A673 (cell line): ENCODE measurements at places on chromosomes 1 and 21. TPM values are rescaled to one million over a fixed set of nuclear protein-coding genes. Genes with fewer than 3 reads are reported as not detected.
A peak's percentile ranks its signal among the peaks of the same experiment; 100 is the strongest.

DNA sequence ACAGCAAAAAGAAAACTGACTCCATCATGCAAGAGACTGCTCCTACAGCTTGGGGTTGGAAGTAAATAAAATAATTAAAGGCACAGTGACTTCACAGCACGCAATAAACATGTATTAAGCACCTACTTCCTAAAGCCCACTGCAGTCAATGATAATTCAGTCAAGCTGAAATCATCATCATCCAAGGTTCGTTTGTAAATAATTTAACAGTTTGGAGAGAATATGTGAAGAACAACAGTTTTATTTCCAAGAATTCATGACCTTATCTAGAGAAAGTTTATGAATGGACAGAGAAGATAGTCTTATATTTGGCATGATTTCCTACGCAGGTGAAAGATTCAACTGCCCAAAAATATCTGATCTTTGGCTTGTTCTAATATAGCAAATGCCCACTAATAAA lies 86.8 kb downstream of the SMYD3 start:
- no peak for DNase-seq

DNA sequence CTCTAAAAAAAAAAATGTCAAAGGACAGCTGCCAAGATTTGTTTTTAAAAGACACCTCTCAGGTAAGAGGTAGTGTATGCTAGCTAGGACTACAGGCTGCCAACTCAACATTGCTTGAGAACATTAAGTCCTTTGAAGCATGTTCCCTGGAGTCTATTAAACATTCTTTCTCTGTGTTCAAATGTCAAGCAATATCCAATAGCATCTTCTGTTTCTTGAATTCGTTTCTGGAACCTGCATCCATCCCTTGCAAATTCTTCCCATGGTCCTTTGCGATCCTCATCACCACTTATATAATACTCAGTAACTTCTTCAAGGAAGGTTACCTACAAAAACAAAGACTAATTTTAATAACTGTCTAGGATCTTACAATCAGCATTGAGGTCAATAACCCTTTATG lies 5.6 kb downstream of the PPP1R15B start:
- DNase-seq, result peak; percentile 26

DNA sequence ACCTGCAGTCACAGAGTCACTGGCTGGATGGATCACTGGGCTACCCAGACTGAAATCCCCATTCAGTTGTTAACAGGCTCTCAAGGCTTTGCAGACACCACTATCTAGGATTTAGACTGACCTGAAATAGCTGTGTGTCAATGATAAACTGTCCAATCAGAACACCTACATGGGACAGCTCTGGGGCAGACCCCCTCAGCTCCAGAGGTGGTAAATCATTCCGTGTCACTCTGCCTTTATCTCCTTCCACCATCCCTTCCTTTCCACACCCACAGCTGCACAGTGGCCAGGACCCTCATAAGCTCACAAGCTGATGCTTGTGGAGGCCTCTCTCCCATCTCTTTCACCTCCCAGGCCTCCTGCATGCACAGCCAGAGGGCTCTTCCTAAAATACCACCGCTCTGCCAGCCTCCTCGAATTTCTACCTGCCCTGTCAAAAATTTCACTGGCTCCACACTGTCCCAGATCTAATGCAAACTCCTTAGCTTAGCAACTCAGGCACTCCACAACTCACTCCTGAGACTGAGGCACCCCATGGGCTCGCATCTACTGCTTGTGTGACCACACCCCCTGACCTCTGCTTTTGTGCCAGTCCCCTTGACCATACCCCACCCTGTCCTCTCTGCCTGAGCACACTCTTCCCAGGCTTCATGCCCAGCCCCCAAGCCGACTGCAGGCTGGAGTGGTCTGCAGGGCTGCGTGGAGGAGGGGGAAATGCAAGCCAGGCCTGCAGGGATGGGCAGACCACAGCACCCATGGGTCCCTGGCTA lies 5.8 kb downstream of the CAPZB start:
- no peak for DNase-seq

DNA sequence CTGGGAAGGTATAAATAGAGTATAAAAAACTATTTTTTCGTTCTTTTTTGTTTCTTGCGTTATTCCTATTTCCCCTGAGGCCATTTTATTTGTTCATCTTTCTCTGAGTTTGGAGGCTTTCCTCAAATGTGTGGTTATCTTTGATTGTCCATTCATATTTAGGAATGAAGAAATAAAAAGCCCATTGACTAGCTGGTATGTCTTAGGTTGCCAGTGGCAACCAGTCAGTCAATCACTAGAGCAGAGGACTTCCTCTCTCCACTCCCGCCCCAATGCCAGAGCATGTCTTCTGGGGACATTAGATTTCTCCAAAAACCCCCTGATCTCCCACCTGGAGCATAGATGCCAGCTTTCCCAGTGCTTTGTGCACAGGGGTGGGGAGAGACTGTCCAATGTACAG lies 20.7 kb upstream of the FOXE3 start:
- DNase-seq, result no peak

Gene GREM2
- total RNA-seq, result not detected in 2 replicates

Gene NGF
- 0.39 and 0.47 TPM in 2 replicates for total RNA-seq

Gene CSMD2
- 2.8 and 3.4 TPM in 2 replicates for total RNA-seq

Gene OR2G6
- not detected in 2 replicates for total RNA-seq

Gene HMGCS2
- not detected in 2 replicates for total RNA-seq
